ENCODE measurements at places on chromosomes 6 and 20.

GRCh38 chr20:23048283-23049200 is 930 bp downstream of the THBD start:
- DNase-seq, result no peak

DNA sequence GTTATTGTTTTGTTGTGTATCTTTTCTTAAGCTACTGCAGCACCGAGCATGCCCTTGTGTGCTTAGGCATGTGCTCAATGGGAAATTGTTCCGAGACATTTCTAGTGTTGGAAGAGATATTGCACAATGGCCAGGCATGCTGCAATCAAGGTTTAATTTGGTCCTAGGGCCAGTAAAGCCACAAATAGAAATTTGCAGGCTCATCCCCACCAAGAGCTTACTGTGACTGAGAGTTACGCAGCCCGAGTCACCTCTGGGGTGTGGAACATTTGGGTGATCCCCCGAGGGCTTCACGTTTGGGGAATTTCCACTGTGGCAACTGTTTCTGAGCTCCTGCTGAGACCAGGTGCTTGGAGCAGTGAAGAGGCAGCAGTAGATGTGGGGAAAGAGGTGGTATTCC is 65.8 kb downstream of the ADTRP start:
- no peak for DNase-seq

DNA sequence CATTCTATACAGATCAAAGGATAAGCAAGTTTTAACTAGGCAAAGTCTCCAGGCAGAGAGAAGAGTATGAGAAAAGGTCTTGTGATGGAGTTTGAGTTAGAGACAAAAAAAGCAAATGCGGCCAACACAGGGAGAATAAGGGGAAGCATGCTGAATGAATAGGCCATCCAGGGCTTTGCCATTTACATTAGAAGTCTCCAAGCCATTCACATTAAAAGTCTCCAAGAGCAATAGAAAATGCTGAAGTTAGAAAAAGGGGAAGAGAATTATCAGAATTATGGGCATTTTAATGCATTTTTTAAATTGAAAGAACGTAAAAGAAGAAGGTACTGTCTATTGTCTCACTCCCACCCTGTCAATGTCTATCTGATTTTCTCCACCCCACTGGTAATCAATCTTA is 49.4 kb downstream of the PDSS2 start:
- no peak for DNase-seq

- DNase-seq, result no peak
These were observed 3.3 kb downstream of the TRMT11 start for GRCh38 chr6:125989631-125990030.

- peak; percentile 36 for DNase-seq
These were observed 11.0 kb downstream of the UQCC2 start for GRCh38 chr6:33700391-33701050.

GRCh38 chr6:84645563-84646266 is 118.7 kb downstream of the TBX18 start:
- DNase-seq, result no peak

GRCh38 chr6:104566411-104566810 is 293.3 kb downstream of the HACE1 start:
- DNase-seq, result no peak

DNA sequence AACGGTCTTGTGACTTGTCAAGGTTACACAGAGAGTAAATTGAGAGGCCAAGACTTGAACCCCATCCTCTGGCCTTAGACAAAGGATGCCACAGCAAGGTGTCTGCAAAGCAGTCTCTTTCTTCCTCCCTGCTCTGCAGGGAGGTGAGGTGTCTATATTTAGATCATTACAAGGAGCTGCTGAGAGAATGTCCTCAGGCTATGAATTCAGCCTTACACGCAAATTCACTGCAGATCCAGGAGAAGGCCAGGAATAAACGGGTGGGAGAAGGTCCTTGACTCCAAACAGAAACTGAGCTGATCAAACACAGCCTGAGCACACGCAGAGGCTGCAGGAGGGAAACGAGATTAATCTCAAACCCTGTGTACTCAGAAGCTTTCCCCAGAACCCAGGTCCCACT is 48.6 kb upstream of the PTPRT start:
- DNase-seq, result no peak

DNA sequence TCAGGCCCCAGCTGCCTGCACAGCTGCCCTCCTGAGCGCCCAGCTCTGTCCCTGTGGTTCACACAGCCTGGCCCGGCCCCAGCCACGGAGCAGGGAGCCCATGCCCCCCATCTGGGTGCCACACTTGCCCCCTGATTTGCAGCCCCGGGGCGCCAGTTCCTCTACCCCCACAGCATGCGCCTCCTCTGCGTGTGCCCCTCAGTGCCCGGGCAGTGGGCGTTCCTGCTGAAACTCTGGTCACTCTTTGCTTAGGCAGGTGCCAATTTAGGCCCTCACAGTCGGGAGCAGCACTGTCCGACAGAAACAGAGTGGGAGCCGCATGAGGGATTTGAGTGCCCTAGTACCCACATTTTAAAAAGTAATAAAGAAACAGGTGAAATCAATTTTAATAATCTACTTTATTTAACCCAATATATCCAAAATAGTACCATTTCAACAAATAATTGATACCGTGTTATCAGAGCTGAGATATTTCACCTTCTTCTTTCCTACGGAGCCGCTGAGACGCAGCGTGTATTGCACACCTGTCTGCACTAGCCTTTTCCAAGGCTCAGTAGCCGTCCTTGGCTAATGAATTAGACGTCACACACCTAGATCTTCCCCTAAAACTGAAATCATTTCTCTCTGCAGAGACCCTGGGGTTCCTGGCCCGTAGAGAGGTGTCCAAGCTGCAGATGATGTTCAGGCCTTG is 106.4 kb downstream of the ASXL1 start:
- no peak for DNase-seq

- DNase-seq, result no peak
These were observed 113.9 kb upstream of the PROKR2 start for GRCh38 chr20:5430670-5431069.

DNA sequence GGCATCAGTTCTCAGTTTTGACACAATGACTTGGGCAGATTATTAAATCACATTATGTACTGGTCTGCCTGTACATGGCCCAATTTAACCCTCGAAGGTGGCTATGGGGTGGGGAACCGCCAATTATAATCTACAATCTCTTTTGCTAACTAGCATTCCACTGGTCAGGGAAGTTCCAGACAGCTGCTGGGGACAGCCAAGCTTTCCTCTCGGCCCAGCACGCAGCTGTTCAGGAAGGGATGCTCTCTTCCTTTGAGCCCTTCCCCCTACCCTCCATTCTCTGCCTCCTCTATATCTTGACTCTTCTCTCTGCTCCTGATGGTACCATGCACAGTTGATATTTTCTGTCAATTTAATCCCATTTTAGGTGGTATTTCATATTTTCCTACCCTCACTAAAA is 233.5 kb upstream of the AGPAT4 start:
- no peak for DNase-seq
